CD4-positive, alpha-beta T cell treated with Interferon gamma for 1 hour (primary cell): ENCODE measurements at places on chromosomes 1 and 21.

DNA sequence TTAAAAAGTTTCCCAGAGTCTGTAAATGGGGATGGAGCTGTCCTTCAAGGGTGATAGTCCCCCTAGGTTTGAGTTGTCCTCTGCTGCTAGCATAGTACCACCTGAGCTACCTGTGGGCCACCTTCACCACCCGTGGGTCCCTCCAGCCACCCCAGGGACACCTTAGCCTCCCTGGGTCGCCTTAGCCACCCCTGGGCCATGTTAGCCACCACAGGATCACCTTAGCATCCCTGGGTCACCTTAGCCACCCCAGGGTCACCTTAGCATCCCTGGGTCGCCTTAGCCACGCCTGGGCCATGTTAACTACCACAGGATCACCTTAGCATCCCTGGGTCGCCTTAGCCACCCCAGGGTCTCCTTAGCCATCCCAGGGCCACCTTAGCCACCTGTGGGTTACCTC is 67.1 kb downstream of the ADARB1 start:
- no peak for DNase-seq

GRCh38 chr1:51270751-51271150 is 34.7 kb downstream of the RNF11 start:
- no peak for DNase-seq

GRCh38 chr21:41478319-41479177 is 29.4 kb downstream of the TMPRSS2 start:
- DNase-seq: no peak

DNA sequence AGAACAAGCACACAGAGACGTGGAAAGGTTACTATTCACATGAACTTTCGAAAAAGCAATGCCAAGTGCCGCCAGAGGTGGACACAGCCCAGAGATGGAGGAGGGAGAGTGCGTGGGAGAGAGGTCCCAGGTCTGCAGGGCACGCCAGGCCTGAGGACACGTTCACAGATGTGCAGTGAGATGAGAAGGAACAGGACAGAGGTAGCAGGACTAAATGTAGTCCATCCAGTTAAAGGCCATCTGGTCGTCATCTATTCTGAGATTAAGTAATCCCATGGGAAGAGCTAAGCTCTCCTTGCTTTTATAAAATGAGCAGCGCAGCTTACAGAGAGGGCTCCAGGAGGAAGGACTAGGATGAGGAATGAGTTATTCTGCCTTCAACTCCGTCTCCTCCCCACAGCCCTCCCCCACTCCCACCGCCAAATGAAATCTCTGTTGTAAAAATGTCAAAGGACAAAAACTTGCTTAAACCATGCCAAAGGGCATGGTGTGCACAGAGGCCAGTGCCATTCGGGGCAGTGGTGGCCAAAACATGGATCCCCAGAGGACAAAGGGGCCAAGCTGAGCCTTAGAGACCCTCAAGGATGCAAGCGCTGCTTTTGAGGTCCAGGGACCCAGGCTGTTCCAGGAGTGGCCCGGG is 85.4 kb upstream of the SLC25A33 start:
- no peak for DNase-seq

GRCh38 chr1:228987736-228988506 is 252.6 kb downstream of the RHOU start:
- DNase-seq: no peak

- DNase-seq: peak; percentile 12
Observed at GRCh38 chr21:32484706-32485380, 72.3 kb downstream of the EVA1C start.

DNA sequence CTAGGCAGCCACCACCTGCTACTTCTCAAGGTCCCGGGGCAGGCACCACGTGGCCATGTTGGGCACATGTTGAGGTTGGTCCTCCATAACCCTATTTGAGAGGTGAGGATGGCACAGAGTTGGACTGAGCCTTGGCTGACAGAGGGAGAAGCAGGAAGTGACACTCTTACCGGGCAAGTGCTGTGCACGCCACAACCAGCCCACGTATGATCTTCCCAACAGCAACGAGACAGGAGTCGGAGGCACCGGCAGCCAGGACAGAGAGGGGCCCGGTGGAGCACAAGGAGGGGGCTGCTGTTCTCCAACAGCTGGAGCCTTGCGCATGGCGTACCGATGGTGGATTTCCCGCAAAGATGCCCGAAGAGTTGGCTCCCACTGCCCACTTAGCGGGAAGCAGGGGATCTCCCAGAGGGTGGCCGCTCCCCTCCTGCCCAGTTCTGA is 3.4 kb downstream of the CLEC20A start:
- no peak for DNase-seq

DNA sequence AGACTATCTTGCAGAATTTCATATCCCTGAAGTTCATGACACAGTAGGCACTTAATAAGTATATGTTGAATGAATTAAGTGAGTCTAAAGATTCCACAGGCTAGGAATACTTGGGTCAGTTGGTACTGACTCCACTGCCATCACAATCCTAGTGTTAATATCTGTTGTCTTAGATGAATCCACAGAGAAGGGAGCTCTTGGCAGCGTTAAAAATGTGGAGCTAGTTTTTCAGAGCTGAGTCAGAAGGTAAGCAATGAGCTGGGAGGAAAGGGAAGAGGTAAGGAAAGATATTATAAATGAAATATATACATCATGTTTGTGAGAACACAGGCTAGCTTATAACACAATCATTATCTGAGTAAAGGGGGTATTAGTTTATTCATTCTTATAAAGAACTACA is 21.8 kb upstream of the GORAB start:
- no peak for DNase-seq

DNA sequence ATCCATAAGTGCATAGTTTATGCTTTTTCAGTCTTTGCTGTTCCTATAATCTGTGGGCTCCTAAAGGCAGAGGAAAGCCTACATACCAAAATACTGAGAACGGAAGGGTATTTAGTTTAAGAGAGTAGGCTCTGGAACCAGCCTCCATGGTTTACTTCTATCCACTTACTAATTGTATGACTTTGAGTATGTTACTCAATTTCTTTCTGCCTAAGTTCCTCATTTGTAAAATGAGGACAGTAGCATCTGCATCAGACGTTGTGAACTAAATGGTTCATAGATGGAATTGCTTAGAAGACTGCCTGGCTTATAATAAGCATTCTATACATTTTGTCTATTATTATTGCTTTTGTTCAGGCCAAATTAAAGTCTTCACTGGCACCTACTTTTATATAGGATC is 111.0 kb downstream of the NTNG1 start:
- DNase-seq: no peak

GRCh38 chr1:196808529-196809235 is 10.8 kb upstream of the CFHR1 start:
- DNase-seq: no peak

DNA sequence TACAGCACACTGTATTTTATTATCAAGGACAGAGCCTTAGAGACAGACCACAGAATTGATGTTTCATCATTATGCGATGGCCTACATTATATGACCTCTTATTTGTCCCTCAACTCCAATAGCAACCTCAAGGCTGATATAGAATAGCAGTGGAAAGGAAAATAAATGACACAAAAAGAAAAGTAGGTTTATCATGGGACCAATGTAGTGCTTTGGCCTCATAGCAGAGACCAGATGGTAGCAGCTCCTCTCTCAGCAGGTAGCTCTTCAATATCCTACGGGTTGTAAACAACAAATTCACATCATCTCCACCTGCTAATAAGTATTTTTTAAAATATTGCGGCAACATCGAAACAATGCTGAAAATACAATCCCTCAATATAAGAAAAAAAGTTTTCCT is 25.2 kb downstream of the ANP32E start:
- no peak for DNase-seq

DNA sequence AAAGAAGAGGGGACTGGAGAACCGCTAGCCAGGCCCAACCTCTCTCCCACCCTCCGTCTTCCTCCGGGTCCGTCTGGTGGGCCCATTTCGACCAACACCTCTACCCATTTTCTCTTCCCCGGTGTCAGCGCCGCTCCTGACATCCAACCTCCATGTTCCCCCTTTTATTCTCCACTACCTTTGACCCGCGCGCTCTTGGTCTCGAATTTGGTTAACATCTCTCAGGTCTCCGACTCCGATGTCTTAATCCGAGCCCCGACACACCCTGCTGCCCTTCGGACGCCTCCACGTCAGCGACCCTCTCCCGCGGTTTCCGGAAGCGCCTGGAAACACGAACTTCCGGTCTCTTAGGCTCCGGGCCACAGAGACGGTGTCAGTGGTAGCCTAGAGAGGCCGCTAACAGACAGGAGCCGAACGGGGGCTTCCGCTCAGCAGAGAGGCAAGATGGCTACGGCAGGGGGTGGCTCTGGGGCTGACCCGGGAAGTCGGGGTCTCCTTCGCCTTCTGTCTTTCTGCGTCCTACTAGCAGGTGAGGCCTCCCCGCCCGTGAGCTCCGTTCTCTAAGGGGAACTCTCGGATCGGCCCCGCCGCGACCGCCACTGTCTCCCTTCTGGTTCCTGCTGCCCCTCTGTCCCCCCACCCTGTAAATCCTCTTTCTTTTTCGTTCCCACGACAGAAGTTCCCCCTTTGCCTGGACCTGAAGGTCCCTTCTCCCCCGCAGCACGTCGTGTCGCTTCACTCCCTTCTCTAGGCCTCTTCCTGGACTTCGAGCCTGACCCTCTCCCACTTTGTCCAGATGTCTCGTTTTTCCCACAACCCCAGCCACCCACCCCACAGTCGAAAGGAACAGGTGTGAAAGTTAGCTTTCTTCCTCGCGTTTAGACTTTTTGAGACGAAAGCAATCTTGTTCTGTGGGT is at the start of the genes COPA and NCSTN:
Gene COPA (minus strand): TSS at position 298 of the 917 bp plus-strand sequence. CDS start 80 bp downstream, at position 218.
Gene NCSTN (plus strand): TSS at position 431 of the 917 bp plus-strand sequence. CDS start 14 bp downstream, at position 445.
- peak; percentile 94 for DNase-seq
